ENCODE measurements at places on chromosomes 6 and 20.

DNA sequence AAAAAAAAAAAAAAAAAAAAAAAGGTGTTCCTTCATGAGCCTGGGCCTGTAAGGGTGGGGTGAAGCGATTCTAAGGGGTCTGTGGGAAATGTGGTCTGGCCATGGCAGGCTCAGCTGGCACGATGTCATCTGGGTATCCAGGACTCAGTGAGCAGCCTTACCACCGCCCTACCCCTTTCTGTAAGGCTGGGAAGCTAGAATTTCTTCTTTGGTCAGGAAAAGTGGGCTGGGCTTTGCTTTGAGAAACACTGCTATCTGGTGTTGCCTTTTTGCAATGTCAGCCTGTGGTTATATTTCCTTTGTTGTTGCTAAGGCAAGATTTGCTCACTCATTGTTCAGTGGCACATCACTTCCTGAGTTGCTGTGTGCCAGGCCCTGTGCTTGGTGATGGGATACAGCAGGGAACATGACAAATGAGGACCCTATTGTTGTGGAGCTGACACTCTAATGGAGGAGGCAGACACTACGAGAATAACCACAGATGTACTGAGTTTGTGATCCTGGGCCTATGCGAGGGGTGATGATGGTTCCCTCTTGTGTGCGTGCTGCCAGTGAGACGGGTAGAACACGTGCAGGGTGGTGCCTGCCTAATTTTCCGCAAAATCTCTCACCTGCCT is 45.9 kb upstream of the ZNFX1 start:
- peak; percentile 5 for DNase-seq

- no peak for DNase-seq
These were observed 7.3 kb downstream of the BPHL start for GRCh38 chr6:3125815-3126214.

GRCh38 chr20:20317621-20318364 is 50.1 kb upstream of the INSM1 start:
- DNase-seq = peak; percentile 67

DNA sequence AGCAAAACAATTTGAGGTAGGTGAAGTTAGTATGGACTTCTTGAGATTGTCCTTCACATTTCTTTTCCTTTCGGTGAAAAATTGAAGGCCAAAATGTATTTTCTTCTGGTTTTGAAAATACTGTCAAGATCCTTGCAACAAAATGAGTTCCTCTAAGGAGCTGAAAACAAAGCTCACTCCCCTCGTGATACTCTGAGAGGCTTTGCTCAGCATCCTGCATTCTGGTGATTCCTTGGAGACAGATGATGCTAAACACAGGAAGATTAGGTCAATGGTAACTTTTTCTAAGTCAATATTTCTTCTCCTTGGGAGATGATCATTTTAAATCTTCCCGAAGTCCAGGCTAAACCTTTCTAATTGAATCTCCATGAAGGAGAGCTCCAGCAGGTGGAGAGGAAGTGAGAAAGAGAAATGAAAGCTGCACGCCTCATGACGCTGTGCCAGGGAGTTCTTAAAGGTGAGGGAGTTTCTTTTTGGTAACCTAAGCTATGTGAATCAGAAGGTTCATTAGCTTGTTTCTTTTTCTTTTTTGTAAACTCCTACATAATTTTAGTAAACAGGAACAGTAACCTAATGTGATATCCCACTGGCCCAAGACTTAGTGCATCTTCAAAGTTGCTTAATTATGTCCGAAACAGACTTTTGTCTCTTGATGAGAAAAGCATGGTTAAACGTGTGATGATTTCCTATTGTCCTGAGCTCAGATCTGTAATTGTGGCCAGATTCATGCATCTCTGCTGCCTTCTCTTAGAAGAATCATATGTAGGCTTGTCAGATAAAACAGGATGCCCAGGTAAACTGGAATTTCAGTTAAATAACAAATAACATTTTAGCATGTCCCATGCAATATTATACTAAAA is 15.0 kb downstream of the ESR1 start:
- DNase-seq = no peak

- DNase-seq = no peak
These were observed 130.1 kb upstream of the TNFAIP3 start for GRCh38 chr6:137736911-137737310.

DNA sequence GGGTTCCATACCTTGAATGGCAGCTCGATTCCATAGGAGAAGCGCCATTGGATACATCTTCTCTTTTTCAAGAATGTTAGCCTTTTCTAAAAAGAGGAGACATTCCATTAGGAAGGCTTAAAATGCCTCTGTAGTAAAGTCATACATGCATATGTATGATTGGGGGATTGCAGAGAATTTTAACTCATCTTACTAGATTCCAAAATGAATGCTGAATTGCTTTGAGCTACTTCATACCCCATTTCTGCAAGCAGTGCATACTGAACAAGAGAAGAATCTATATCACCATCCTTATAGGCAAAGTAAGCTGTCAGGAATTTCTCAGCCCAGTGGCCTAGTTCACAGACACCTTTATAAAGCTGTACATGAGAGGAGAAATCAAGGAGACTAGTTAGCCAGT is 80.3 kb downstream of the NDUFAF5 start:
- no peak for DNase-seq

GRCh38 chr6:77019081-77019480 is 444.2 kb downstream of the HTR1B start:
- no peak for DNase-seq

DNA sequence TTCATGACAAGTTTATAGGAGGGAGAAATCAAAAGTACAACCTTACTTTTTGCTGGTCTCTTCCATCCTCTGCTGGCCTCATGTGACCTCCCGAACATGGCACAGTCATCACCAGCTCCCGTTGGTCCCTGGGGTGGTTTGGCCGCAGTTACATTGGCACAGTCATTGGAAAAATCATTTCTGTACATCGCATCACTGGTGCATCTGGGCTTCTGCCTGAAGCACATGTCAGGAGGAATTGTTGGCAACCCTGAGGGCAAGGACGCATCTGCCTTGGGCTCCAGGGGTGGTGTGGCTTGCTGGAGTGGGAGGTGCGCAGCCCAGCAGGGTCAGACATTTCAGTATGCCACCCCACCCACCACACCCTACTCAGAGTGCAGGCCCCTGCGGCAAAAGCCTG is 162.9 kb upstream of the SLC24A3 start:
- no peak for DNase-seq

DNA sequence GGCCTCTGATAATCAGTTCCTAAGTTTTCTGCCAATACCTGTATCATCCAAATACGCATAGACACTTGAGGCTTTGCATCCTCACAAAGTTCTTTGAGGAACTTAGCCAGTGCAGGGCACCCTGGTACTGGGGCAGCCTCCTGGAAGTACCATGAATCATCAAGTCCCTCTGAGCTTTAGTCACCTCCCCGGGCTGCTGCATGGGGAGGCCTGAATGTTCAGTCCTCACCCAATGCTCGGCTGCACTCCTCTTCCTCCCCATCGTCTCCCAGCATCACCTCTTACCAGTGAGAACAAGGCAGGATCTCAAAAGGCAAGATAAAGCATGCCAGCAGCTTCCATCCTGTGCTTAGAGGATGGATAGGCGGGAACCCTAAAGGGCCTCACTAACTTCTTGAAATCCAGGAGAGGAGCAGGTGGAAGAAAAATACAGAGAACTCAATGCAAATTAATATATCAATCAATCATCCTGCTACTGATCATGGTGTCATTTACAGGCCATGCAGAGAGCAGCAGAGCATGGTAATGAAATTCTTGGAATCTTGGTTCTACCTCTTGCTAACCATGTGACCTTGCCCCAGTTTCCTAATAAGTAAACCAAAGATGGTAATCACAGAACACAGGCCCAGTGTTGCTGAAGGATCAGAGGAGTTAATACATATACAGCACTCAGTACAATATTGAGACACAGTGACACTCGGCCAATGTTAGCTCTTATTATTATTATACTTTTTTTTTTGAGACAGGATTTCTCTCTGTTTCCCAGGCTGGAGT is 4.7 kb upstream of the CCN6 start:
- no peak for DNase-seq

GRCh38 chr6:66264376-66264775 is 557.4 kb upstream of the EYS start:
- DNase-seq = no peak

- DNase-seq = peak; percentile 81
These were observed 4.5 kb downstream of the DLL1 start for GRCh38 chr6:170286246-170286933.

DNA sequence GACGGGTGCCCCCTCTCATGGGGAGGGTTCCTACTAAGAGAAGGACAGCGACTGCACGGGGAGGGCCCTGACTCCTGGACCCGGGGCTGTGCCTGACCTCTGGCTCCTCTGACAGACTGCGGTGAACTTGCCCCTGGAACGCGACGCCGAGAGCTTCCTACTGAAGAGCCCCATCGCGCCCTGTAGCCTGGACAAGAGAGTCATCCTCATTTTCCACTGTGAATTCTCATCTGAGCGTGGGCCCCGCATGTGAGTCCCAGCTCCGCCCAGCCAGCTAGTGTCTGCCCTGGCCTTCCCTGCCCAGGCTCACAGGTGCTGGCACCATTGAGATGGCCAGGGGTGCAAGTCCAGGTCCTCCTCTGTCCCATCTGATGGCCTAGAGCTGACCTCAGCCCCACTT is 7.2 kb downstream of the CDC25B start:
- no peak for DNase-seq

- no peak for DNase-seq
These were observed 29.7 kb downstream of the ESR1 start for GRCh38 chr6:151837223-151837622.

GRCh38 chr20:16066571-16066970 is 506.7 kb downstream of the KIF16B start:
- DNase-seq = no peak

GRCh38 chr6:21967056-21967974 is 329.5 kb downstream of the PRL start:
- DNase-seq = no peak

GRCh38 chr20:51366155-51366886 is 176.2 kb downstream of the NFATC2 start:
- DNase-seq = no peak

GRCh38 chr6:105136431-105137350 is 43.1 kb downstream of the POPDC3 start:
- DNase-seq = peak; percentile 33

DNA sequence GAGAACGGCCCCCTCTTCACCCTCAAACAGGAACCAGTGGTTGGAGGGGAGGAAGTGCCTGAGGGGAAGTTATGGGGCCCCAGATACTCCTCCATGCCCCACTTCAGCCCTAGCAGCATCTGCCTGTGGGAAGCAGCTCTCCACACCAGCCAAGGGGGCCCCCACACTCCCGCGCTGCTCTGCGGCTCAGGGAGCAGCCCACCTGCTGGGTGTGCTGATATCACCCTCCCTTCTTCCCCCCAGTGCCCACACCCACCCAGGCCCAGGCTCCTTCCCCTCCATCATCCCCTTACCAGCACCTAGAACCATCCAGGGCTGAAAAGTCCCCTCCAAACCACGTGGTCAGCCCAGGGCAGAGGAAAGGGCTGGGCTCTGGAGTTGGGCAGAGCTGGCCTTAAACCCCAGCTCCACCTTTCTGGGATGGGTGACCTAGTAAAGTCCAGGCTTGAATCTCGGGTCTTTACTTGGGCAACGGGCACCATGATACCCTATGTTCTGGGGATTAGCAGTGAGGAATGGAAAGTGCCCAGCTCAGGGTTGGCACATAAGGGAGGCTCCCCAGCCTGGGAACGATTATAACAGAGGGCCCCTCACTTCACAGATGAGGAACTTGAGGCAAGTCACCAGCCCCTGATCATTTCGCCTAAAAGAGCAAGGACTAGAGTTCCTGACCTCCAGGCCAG is 663 bp downstream of the LST1 start:
- no peak for DNase-seq

GRCh38 chr6:138817799-138818198 is 21.9 kb downstream of the ECT2L start:
- no peak for DNase-seq

GRCh38 chr20:7736336-7736735 is 203.9 kb downstream of the HAO1 start:
- no peak for DNase-seq

DNA sequence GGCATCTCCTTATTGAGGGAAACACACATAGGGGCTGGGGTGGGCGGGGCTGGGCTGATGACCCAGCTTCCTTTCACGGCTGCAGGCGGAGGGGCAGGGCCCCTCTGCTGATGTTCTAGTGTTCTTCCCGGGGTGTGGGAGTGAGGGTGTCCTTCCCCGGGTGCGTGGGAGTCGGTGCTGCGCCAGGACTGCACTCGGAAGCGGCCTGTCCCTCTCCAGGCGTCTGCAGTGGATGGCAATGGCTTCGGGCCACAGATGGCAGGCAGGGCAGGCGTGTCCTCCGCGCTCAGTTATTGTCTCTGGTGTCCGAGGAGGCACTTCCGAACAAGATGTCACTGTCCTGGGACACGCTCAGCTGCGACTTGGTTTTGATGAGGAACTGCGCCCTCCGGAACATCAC is 19.2 kb downstream of the KCNG1 start:
- no peak for DNase-seq

- no peak for DNase-seq
These were observed 15.8 kb downstream of the REPS1 start for GRCh38 chr6:138972226-138972665.
